NCI-H146 (cell line): ENCODE measurements at places on chromosomes 7 and 10.

DNA sequence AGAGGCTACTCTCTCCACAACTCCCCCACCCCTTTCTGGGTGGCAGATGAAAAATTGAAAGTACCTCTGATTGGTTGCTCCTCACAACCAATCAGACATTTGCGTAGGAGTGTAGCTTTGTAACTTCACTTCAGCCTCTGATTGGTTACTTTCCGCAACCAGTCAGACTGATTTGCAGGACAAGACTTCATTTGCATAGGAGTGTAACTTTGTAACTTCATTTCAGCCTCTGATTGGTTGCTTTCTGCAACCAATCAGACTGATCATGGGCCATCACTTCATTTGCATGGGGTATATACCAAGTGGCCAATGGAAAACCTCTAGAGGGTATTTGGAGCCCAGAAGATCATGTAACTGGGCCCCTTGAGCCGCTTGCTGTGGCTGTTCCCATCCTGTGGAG lies 25.6 kb downstream of the CDNF start:
- no peak for DNase-seq

DNA sequence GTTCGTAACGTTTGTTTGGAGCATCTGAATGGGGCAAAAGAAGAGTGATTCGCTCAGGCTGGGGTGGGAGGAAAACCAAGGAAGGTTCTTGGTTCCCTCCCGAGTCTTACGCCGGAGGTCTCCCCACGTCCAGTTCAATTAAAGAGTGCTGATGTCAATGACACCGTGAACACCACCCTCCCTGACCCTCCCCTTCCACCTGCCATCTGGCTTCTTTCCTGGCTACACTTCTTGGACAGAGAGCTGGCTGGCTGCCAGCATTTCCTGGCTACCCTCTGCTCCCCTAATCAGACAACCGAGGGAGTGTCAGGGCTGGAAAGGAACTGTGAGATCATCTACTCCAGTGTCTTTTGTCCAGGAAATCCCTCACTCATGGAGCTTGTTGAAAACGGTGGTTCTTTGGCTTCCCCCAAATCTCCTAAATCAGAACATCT lies 24.1 kb upstream of the FFAR4 start:
- peak; percentile 81 for DNase-seq

GRCh38 chr10:126930883-126931503 lies 25.8 kb downstream of the DOCK1 start:
- DNase-seq, result no peak

DNA sequence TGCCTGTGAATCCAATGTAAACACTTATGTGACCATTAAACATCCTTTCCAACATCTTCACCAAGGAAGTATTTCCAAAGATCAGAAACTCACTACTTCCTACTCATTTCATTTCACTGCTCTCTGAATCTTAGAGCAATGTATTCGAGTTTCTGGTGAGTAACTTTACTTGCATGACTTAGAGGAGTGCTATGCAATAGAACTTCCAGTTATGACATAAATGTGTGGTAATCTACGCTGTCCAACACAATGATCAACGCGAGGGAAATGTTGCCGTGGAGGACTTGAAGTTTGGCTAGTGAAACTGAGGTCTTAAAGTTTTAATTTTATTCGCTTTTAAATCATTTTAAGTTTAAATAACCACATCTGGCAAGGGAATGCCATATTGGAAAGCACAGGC lies 1326.3 kb downstream of the XPNPEP1 start:
- no peak for DNase-seq

DNA sequence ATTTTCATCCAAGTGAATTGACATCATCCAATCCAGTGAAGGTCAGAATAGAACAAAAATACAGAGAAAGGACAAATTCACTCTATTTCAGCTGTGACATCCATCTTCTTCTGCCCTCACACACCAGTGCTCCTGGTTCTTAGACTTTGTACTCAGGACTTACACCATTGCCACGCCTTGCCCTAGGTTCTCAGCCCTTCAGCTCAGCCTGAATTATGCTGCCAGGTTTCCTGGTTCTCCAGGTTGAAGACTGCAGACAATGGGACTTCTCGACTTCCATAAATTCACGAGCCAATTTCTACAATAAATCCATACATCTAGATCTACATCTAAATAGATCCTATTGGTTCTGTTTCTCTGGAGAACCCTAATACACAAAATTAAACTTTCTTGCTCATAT lies 181.2 kb upstream of the KCND2 start:
- no peak for DNase-seq

DNA sequence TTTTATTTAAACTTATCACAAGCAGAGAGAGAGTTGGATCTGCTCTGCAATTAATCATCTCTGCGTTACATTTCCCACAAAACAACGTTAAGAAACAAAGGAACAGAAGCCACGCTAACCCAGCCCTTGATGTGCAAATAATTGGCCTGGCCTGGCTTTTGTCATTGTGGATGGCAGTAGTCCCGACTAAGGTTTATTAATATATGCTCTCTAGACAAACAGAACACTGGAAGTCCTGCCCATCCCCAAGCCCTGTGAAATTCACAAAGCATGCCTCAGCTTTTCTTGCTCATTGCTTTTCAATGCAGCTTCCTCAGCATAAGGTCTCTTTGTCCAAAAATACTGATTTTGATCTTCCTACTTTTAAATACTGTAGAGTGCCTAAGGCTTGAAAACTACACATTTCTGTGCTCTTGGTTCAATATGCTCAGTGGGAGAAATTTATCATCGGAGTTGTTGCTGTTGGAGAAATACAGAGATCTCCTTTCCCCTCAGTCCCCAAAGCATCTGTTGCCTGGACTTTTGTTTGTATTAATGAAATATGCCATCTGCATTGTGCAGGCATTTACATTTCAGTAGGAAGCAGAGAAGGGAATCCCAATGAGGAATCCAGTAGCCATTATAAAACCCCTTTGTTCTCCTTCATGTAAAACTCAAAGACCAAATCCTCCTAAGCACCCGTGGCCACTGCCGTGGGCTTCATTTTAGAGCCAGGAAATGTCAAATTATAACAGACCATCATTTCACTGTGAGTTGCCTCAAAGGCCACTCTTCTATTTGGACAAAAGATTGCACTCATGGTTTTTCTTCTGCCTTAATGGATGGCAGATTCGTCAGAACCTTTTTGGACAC lies 61.1 kb downstream of the SORCS1 start:
- no peak for DNase-seq
